GM23248 (cell line): ENCODE measurements at places on chromosomes 2 and 18.

- peak; percentile 30 for DNase-seq
Measured at GRCh38 chr2:191010887-191011885, 2.8 kb downstream of the STAT1 start.

DNA sequence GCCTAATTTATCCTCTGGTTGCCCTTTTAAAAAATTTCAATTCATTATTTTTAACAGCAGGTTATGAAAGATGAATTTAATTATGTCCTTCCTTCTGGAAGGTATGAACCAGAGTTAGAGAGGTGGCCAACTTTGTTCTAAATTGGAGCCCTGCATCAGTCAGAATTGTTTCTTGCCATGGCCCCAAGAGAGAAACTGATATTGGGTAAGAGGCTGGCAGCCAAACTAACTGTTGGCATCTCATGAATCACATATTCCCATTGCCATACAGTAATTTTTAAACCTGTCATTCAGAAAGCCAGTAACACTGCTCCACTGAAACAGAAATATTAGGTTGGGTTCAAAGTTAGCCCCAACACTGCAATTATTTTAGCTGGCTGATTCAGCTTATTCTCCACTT is 67.4 kb downstream of the SMAD2 start:
- no peak for DNase-seq

DNA sequence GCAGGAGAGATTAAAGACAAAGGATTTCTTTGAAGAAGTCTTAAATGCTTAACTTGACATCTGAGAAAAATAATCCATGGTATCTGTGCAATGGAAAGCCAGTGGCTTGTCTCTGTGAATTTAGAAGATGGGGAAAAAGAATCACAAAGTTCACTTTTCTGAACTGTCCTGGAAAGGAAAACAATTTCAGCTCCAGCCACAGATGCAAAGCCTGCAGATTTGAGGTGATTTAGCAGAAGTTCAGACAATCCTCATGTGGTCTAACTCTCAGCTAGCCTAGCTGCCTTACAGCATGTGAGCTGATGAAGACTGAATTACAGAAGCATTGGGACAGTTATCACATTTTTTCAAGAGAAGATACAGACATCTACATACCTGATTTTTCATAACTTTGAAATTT is 126.7 kb upstream of the ITGB6 start:
- DNase-seq, result no peak

DNA sequence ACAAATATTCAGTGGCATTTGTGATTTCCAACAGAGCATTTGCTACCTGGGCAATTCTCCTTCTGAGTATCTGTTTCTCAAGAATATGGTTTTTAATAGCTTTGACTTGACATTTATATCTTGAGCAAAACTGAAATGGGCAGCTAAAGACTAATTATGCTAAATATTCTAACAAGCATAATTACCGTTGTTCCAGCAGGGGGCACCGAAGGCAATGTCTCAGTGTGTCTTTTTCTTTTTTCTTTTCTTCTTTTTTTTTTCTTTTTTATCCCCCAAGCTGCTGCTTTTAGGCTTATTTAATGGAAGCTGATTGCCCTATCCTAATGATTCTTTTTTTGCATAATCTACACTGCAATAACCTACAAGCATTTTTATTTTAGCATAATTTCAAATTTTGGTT is 138.9 kb upstream of the NABP1 start:
- DNase-seq, result peak; percentile 68

DNA sequence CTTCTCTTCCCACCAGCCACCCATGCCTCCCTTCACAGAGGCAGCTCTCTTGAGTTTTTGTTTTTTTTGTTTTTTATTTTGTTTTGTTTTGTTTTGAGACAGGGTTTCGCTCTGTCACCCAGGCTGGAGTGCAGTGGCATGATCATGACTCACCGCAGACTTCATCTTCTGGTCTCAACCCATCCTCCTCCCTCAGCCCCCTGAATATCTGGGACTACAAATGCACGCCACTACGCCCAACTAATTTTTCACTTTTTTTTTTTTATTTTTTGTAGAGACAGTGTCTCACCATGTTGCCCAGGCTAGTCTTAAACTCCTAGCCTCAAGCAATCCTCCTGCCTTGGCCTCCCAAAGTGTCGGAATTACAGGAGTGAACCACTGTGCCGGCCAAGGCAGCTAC is 161.4 kb downstream of the TRABD2A start:
- no peak for DNase-seq

DNA sequence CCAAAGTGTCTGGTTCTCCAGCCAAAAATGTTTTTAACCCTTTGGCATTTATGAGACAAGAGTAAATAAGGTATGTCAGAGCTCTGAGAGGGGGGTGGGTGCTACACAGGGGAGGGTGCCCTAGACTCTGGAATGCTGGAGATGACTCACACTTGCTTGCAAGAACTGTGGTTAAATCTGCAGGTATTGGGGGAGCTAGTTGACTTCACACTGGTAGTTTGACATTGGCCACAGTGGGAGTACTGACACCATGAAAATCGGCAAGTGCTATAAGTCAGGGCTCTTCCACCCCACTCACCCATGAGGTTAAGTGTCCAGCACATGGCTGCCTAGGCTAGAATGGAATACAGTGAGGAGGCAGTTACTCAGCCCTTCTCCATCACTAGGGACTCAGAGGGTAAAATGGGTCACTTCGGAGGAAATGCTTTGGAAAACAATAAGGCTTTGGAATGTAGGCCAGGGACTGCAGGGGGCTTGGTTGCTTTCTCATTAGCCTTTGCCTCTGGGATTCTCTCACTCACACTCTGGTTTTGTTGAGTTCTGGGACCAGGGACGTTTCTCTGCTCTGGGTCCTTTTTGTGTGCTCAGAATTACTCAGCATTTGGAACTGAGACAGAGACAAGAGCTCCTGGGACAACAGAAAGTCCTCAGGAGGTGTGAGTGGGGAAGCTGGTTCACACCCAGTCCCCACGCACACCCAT is 91.6 kb downstream of the ACKR3 start:
- DNase-seq, result peak; percentile 65

DNA sequence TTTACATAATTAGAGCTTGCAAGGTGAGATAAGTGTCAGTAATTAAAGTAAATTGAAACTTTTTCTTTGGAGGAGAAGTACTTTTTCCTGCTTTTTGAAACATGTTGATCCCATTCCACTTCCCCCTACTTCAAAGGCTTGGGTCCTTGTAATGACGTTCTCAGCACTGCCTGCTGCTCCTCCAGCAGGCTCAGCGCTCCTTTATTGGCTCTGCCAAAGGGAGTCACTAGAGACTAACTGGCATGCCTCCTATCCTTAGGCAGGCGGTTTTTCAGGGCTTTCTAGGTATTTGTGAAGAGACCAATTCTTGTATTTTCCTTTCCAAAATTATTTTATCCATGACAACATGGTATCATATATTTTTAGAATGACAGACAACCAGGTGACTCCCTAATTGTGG is 43.9 kb upstream of the ACADL start:
- DNase-seq, result no peak

DNA sequence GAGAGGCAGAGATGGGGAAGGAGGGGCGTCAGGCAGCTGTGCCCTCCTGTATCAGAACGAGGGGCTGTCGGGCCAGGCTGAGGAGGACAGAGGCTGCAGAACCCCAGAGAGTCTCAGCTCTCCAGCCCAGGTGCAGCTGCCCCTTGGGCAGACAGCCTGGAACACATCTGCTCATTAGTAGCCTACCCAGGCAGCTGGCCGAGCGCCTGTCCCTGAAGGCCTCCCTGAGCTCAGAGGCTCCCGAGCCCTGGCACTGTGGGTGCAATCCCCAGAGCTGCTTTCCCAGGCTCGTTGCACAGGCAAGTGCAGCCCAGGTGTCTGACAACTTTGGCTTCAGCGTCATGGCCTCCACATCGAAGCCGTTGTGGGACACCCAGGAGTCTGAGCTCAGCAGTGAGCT is 13.1 kb upstream of the TMEM185B start:
- DNase-seq, result no peak

DNA sequence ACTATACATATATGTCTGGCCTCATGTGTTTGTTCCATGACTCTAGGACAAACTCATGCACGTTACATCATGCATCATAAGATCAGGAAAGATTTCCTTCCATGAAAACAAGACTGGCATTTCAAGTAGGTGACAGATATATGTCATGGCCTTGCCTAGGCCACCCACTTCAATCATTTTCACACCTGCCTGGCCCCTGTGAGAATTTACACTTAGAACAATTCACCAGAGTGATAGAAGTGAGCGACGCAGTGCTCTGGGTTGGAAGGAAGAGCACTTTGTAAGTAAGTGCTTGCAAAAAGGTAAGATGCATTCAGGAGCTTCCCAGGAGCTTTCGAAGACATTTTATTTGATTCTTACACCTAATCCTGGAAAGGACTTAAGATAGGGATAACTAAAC is 39.5 kb downstream of the TMEM163 start:
- DNase-seq, result no peak

GRCh38 chr2:233114421-233114861 is 54.3 kb downstream of the INPP5D start:
- DNase-seq, result no peak

GRCh38 chr2:60470340-60470739 is 83.1 kb downstream of the BCL11A start:
- no peak for DNase-seq
